Hair follicular keratinocyte (primary cell): ENCODE measurements at places on chromosomes 11 and 22. TPM values are rescaled to one million over a fixed set of nuclear protein-coding genes. Genes with fewer than 3 reads are reported as not detected.

Gene OR2AG1
- total RNA-seq: not detected in 2 replicates

Gene C11orf87
- total RNA-seq: under 0.01 TPM in 1 of 2 replicates, not detected in the other

Gene OTOG
- total RNA-seq: not detected in 2 replicates

Gene ZBTB44
- 13.0 and 16.8 TPM in 2 replicates for total RNA-seq

Gene AMBRA1
- total RNA-seq: 13.8 and 21.7 TPM in 2 replicates

Gene PHF21B
- total RNA-seq: not detected in 2 replicates

Gene MOGAT2
- total RNA-seq: not detected in 2 replicates

Gene PHLDA2
- 70.2 and 78.2 TPM in 2 replicates for total RNA-seq

Gene ARHGAP20
- not detected in 2 replicates for total RNA-seq

Gene TSPAN18
- total RNA-seq: 0.15 TPM in 1 of 2 replicates, not detected in the other

Gene APOL1
- not detected in 2 replicates for total RNA-seq

Gene OR1S1
- total RNA-seq: not detected in 2 replicates

Gene TRPC6
- 0.23 TPM in 1 of 2 replicates, not detected in the other for total RNA-seq

Gene C11orf91
- total RNA-seq: not detected in 2 replicates

Gene TAGLN
- 42.9 and 116 TPM in 2 replicates for total RNA-seq

Gene DCDC1
- total RNA-seq: not detected in 2 replicates

Gene ABCG4
- total RNA-seq: 0.08 and 0.23 TPM in 2 replicates

Gene PKP3
- 292 and 373 TPM in 2 replicates for total RNA-seq
